ENCODE measurements at places on chromosomes 5 and 9.

DNA sequence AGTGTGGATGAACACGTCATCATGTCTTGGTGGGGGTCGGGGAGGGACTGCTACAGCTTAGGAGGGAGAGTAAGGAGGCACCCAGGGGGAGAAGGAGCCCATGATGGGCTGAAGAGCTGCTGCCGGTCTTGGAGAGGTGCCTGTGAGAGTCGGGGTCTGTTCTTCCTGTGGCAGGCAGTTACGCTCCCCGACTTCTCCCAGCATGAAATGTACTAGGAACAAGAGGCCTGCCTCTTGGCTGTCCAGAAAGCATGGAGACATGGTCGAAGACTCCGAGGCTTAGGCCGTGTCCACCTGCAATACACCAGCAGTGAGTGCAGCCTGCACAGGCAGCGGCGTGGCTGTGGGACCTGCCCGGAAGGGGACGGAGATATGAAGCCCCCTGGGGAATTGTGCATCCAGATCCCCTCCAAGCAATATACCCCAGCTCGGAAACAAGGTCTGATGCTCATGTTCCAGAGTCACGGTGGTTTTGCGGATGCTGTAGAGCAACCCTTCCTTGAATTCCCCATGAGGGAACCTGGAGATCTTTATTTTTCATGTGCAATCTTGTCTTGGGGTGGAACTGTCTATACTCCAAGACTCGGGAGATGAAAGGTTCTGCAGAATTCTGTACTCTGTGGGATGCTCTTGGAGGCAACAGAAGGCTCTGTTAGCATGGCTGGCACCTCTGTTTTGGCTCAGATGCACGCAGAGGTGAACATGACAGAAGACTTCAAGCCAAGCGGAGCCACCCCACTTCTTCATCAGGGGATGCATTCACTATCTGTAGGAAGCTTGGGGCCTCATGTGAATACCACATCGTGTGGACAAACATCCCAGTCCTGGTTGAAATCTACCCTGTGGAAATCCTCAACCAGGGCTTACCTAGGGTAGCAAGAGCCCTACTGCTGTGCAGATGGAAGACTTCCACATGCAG, 374.9 kb upstream of the IRX4 start:
- DNase-seq = no peak

DNA sequence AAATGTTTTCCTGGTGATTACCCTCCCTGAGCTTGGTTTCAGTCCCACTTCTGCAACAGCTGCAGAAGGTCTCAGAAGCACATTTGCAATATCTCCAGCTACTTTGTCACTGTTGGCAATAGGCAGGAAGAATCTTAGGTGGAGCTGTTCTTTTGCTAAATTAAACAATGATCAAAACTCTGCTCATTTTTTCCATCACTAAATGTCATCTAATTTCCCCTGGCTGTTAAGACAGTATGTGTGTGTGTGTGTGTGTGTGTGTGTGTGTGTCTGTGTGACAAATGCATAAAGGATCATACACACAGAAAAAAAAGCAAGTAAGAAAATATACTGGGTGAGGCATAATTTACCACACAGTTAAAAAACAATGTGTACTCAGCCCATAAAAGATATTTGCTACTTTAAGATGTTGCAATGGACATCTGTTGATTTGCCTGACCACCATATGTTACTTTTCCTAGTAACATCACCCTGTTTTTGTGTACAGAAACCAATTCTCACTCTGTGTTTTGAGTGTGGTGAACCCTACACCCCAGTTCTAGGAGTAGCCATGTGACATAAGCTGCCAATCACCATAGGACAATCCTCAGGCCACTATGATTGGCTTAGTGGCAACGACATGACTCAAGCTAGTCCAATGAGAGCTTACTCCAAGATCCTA, 572.6 kb upstream of the CLINT1 start:
- no peak for DNase-seq

- no peak for DNase-seq
Observed at GRCh38 chr9:74414325-74414724, 82.8 kb upstream of the RORB start.

GRCh38 chr5:38376404-38376803, 118.0 kb downstream of the EGFLAM start:
- no peak for DNase-seq

- no peak for DNase-seq
Observed at GRCh38 chr5:169511708-169512107, 71.9 kb upstream of the SPDL1 start.

DNA sequence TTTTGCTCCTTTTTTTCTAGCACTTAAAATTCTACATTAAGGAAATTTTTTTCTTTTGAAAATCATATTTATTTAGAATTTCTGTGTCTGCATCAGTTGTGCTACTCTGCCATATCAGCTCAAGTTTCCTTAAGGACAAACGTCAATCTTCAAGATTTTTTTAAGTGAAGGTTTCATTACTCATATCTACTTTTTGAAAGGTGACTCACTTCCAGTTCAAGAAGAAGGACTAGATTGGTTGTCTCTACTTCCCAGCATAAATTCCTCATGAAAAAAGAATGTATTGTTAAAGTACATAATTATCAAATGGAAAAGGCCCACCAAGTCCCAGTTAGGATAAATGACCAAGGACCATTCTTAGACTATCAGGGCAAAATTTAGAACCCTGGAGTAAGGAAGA, 626.5 kb downstream of the DMRTA1 start:
- DNase-seq = no peak

- no peak for DNase-seq
Observed at GRCh38 chr9:106481013-106481609, 381.9 kb upstream of the ZNF462 start.

DNA sequence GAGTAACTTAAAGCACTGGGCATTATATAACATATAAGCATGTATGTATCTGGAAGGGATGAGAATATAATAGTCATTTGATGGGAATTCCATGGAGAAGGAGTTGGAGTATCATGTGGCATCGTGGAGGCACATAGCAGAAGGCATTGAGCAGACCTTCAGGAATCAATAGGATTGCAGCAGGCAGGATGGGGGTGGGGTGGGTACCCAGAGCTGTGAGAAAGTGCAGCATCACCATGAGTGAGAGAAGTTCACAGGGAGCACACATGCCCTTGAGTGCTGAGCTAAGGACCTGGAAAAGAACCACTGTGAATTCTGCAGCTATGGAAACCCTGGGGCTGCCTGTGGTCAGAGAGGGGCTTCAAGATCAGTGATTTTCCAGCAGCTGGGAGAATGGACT, 57.3 kb downstream of the MED10 start:
- no peak for DNase-seq

- no peak for DNase-seq
Observed at GRCh38 chr9:120770931-120771330, 22.3 kb downstream of the FBXW2 start.

- no peak for DNase-seq
Observed at GRCh38 chr5:1759378-1759970, 40.2 kb downstream of the MRPL36 start.

DNA sequence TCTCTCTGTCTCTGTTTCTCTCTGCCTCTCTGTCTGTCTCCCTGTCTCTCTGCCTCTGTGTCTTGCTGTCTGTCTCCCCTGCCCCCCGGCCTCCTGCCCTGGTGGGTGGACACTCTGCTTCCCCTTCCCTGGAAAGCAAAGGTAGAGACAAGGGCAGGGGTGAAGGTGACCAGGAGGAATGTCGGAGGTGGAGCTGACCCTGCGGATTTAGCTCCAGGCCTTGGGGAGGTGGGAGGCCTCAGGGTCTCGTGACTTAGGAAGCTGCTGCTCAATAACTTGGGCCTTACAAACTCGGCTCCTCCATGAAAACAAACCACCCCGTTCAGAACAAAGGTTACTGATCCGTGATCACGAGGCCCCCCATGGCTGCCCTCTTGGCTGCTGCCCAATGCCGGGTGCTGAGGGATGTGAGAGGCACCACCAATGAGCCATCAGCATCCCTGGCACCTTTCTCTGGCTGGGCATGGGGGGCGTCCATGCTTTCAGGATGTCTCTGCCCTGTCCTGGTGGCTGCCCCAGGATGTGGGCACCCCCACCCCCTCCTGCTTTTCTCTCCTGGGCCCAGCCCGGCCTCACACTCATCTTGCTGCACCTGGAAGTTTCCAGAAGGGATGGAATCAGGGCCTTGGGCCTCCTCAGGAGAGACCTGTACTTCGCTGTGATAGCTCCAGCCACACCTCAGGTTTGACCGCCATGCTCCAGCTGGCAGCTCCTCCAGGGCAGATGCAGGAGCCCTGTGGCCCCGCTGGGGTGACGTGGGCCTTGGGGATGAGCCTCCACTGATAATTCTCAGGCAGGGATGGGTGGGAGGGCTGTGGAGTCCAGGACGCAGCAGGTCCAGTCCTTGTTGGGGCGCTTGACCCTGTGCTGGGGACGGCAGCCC, 14.8 kb upstream of the SLC6A19 start:
- DNase-seq = no peak

DNA sequence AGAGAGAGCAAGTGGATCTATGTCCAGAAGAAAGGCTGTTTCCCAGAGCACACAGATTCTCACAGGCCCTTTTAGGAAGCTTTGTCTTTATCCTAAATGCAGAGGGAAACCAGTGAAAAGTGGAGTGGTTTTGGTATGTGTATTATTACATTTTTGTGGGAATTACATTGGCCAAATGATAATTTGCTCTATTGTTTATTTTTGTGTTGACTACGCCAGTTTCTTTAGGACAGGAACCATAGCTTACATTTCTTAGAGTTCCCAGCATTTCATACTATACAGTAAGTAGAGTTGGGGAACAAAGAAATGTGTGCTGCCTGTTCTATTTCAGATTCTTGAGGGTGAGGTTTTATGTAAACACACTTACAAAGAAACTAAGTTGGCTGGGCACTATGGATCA, 29.4 kb upstream of the SPATA31D4 start:
- DNase-seq = no peak

- no peak for DNase-seq
Observed at GRCh38 chr5:64792469-64792868, 23.7 kb downstream of the CWC27 start.

DNA sequence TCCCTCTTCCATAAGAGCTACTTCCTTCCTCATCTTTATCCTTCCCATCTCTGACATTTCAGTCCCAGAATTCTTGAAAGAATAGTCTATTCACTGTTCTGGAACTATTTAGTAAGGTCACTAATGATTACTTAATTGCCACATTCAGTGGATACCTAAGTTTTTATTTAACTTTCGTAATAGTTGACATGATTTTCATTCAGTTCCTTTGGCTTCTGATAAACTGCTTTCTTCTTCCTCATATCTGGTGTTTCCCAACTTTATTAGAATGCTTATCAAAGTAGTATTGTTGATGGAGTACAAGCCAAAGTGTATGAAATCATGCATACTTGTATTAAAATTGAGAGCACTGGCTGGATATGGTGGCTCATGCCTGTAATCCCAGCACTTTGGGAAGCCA, 10.8 kb downstream of the UBE2D2 start:
- no peak for DNase-seq

GRCh38 chr5:17399931-17400330, 98.1 kb upstream of the TAF11L2 start:
- DNase-seq = no peak

- no peak for DNase-seq
Observed at GRCh38 chr9:127887792-127888191, 10.3 kb upstream of the AK1 start.
